ENCODE measurements at places on chromosomes 5 and 9.

DNA sequence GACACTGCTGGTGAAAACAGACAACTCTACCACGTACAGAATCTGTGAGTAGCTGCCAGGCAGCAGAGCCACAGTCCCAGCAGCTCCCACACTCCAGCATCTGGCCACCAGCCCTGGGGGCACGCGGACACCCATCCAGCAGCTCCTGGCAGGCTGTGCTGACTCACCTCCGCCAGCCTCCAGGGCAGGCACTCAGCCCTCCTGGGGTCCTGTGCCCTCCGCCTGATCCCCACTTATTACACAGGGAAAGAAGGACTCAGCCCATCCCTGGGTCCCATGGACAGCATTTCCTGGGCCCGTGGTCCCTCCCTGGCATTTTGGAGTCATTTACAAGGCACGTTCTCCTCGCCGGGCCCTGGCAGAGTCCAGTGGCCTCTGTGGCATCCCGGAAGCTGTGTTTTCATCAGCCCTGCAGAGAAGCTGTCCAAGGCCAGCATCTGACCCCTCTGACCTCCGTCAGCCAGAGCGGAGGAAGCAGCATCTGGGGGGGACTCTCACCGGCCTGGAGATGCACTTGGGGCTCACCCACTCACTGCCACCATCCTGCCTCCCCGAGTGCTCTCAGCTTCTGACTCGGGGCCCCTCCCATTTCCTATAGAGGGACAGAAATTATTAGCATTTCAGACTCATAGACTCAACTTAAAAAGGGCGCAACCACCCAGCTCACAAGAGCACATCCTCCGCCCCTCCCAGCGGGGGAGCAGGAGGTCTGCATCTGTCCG is 21.6 kb downstream of the PAEP start:
- DNase-seq: no peak

DNA sequence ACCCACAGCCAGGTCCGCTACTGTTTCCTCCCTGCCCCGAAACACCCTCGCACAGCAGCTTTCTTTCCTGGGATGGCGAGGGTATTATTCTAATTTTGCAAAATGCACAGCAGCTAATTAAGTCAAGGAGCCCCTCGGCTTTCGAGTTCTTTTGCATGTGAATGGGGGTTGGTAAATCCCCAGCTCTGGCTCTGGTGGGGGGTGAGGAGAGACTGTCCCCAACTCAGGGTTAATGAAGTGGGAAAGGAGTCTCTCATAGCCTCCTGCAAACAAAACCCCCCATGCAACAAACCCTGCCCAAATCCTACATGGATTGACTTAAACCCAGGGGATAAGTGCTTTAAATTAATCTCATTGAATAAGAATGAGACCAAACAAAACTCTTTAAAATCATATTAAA is 8.8 kb downstream of the BARHL1 start:
- DNase-seq: no peak

DNA sequence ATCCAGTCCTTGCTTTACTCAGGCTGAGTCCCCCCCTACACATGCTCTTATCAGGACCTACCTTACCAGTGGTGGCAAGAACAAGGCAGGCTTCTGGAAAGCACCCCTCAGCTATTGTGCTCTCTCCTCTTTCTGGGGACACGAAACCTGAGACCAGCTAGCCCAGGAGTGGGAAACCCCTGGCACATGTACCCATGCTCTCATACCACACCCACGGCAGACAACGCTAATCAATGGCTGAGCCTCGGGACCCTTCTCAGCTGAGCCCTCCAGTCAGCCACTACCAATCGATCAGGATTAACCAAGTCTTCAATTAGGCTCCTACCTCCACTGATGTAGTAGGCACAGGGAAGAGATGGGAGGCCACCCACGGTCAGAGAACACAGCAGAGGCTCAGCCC is 65.1 kb downstream of the VAV2 start:
- no peak for DNase-seq

DNA sequence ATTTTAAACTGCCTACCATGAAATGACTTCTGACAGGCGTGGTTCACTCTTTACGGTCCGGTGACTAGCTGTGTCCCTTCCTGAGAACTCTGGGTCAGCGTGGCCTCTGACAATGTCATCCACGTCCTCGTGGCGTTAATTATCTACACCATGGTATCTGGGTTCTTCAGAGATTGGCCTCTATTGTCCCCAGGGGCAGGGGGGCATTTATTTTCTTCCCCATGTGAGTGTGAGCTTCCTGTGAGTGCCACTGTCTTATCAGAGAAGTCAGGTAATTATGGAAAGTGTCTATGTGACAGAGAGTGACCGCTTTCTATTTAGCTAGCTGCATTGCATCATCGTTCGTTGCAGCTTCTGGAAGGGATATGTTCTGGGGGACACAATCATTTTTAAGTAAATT is 77.2 kb downstream of the FBXL7 start:
- no peak for DNase-seq

- no peak for DNase-seq
Measured at GRCh38 chr9:133560311-133560710, 25.8 kb downstream of the ADAMTSL2 start.

GRCh38 chr9:81224166-81225081 is 464.9 kb downstream of the TLE1 start:
- no peak for DNase-seq
